HTR-8/SVneo (cell line): ENCODE measurements at places on chromosomes 4 and X.

- no peak for DNase-seq
Observed at GRCh38 chr4:161376275-161376674, 787.5 kb downstream of the FSTL5 start.

DNA sequence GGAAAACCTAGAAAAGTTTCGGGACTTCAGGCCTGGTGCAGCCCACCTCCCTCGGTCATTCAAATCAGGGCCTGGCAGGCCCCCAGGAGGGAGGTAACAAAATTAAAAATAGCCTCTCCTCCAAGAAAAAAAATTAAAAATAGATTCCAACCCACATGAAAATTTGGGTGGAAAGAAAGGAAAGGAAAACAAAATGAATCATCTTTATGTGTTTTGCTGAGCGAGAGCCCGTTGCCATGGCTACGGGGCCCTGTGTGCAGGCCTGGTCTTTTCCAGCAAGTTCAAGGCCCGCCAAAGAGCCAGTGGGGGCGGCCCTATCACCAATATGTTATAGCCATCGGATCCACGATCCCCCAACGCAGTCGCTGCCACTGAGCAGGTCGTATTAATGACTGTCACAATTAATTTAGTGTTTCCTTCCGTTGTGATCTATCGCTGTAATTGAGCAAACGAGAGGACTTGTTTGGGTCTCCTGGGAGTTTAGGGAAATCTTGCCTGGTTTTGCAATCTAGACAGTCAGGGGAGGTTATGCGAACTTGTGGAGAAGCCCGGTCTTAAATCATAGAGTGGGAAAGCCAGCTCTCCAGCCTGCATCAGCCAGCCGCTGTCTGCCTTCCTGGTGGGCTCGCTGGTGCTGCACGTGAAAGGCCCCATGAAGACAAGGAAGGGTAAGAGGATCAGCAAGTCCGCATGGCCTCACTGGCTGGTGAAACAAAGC lies 452.4 kb downstream of the BCOR start:
- DNase-seq: no peak

DNA sequence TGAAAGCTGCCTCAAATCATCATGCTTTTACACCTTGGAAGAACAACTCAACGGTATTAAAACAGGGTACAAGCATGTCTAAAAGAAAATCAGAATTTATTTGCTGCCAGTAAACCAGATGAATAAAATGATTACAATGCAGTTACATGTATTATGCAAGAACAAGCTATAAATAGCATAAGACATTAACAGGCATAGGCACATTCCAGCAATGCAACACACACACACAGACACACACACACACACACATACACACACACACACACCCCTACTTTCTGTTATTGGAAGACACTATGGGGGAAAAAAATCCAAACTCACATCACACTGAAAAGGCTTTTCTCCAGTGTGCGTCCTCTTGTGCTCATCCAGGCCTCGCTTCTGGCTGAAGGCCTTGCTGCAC lies 212.5 kb downstream of the PRDM5 start:
- no peak for DNase-seq

DNA sequence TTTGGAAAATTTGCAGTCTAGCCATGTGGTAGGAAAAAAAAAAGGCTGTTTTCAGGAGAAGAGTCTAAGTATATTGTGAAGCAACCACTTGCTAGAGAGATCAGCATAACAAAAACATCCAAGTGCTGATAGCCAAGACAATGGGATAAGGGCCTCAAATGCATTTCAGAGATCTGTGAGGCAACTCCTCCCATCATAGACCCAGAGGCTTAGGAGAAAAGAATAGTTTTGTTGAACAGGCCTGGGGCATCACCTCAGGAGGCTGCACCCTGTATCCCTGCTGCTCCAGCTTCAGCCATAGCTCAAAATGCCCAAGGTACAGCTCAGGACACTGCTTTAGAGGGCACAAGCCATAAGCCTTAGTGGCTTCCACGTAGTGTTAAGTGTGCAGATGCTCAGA lies 13.6 kb upstream of the GPR174 start:
- DNase-seq: no peak

DNA sequence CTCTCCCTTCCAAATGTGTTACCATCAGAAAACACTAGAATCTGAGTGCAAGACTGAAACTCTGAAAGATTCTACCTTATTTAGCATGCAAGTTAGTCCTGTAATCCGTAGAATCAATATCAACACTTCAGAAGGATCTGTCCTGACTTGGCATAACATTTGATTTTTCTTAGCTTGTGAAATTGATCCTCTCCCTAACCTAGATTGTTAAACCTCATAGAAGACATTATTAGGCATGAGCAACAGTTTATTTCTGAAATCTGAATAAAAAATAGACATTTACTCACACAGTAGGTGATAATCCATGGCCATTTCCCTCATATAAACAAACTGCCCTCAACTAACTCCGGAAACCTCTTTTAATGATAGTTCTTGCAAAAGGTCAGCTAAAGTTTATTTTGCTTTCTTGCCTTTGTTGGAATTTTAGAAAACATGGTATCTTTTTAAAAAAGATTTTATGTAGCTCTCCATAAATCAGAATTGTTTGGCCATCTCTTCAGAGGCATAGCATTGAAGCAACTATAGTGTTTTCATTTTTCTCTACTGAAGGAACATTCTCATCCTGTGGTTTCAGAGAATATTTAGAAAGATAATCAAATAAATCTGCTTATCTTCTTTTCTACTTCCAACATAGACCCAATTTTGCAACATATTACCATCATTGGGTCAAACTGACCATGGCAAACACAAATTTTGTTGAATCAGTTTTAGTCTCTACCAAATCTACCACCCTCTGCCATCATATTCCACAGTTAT lies 38.5 kb upstream of the PDLIM5 start:
- DNase-seq: no peak

DNA sequence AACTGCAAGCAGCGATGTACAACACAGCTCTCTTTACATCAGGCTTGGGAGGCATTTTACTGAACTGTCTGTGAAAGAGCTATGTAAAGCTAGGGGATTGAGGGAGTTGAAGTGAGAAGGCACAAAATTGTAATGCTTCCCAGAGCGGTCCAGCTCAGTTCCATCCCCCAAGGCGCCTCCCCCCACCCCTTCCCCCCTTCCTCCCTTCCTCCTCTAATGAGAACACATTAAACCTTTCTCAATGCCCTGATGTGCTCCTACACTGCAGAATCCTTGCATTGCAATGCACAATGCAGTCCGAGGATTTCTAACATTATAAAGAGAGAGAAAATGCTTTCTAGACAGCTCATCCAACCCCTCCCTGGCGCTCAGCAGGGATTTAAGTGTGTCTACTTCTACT lies 73.9 kb downstream of the CXXC4 start:
- no peak for DNase-seq

- DNase-seq: no peak
Observed at GRCh38 chr4:13541720-13542576, 2.4 kb downstream of the NKX3-2 start.

DNA sequence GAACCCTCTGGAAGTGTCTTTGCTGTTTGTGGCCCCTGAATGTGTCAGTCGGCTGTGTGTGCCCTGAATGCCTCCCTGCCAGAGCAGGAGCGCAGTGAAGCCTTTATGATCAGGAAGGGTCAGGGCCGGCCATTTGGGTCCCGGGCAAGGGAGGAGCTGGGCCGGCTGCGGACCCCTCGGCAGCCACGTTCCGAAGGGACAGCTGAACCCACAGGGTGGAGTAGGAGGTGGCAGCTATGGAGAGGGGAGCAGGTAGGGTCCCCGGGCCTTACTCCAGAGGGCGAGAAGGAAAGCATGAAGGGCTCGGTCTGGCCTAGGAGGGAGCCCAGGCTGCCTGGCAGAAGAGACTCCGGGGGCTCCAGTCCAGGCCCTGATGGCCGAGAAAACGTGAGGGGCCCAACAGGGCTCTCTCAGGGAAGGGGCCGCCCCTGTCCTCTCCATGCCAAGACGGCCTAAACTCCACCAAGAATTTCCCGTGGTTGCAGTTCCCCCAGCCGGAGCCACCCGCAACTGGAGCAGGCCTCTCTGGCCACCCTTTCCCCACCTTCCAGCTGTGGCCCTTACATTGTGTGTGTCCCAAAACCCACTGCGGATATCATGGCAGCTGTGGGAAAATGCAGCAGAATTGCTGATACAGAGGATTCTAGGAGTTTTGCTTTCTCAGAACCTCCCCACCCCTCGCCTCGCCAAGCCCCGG lies 182.2 kb upstream of the STK26 start:
- DNase-seq: no peak

GRCh38 chr4:185221491-185221890 lies 12.1 kb downstream of the SNX25 start:
- DNase-seq: no peak

- DNase-seq: no peak
Observed at GRCh38 chrX:153728951-153729631, 4.4 kb downstream of the ABCD1 start.

GRCh38 chrX:117645639-117646038 lies 471.0 kb downstream of the KLHL13 start:
- no peak for DNase-seq

DNA sequence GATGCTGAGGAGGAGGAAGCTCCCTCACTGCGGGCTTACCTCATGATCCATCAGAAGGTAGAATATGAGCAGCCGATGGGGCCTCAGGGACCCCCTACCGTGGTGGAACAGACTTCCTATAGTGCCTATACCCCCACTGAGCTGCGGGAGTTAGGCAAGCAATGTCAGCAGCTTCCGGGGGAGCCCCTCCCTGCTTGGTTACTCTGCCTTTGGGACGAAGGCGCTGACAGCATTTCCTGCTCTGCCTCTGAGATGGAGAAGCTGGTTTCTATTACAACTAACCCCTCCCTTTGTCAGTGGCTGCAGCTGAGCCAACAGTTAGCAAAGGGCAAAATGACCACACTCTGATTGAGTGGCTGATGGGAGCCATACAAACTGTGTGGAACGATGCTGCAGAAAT lies 430.7 kb downstream of the IDS start:
- no peak for DNase-seq

GRCh38 chr4:42339935-42340406 lies 57.3 kb upstream of the SHISA3 start:
- DNase-seq: peak; percentile 10

GRCh38 chr4:21757248-21757647 lies 191.3 kb downstream of the KCNIP4 start:
- no peak for DNase-seq

GRCh38 chr4:94216394-94216793 lies 8.7 kb downstream of the SMARCAD1 start:
- no peak for DNase-seq

DNA sequence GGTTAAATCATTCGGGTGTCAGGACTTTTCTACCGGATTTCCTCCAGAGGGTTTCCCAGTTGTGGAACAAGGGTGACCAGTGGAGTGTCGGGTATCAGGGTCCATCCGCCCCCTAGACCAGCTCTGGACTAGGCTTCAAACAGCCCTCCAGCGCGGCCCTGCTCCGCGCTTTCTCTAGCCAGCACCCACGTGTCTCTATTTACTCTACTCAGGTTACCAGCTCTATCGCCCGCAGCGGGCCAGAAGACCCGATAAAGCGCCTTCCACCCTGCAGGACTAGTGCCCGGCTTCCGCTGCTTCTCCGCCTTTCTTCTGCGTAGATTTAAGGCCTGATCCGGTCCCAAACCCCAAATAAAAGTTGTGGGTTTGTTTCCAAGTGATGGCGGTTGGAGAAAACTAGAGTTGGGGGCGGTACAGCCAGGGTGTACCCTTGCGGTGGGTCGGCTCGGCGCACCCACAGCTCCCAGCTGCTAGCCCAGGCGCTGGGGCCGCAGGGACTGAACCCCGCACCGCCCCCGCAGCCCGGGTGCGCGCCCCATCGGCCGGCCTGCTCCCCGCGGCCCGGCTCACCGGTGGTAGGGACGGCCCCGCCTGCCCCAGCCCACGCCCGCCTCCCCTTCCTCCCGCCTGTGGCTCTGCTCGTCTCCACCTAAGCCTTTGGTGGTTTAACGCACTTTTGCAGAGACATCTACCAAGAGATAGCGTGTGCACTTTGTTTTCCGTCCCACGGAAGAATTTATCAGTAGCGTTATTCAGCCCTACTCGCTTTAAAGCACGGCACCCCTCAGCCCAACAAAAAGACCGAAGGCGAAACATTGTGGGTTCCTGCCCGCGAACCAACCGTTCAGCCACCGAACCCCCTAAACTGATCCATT lies 2.1 kb downstream of the LEF1 start:
- DNase-seq: no peak

DNA sequence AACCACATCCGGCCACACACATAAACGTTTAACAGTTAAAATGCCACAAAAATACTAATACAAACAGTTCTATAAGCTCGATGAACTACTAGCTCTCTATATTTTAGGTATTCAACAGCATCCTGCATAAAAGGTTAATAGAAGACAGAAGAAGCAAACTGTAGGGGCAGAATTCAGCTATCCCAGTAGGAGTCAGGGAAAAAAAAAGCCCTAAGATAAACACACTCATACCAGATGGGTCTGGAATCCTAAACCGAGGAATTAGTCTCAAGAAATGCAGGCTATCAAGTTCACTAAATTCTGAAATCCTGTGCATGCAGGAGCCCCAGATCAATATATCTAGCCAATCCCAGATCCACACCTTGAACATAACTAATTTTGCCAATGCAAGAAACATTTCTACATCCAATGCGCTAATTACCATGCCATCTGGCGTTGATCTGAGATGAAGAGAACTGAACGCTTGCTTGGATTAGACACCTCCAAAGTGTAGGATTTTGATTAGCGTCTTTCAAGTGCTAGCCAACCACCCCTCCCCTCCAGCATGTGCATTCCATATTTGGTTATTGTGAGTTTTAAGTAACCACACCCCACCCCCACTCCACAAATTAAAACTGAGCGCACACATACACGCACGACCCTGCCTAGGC lies 512.2 kb upstream of the INTU start:
- DNase-seq: no peak

- no peak for DNase-seq
Observed at GRCh38 chr4:169658975-169659715, 38.8 kb downstream of the CLCN3 start.

GRCh38 chr4:181971411-181971810 lies 271.8 kb upstream of the TENM3 start:
- no peak for DNase-seq

DNA sequence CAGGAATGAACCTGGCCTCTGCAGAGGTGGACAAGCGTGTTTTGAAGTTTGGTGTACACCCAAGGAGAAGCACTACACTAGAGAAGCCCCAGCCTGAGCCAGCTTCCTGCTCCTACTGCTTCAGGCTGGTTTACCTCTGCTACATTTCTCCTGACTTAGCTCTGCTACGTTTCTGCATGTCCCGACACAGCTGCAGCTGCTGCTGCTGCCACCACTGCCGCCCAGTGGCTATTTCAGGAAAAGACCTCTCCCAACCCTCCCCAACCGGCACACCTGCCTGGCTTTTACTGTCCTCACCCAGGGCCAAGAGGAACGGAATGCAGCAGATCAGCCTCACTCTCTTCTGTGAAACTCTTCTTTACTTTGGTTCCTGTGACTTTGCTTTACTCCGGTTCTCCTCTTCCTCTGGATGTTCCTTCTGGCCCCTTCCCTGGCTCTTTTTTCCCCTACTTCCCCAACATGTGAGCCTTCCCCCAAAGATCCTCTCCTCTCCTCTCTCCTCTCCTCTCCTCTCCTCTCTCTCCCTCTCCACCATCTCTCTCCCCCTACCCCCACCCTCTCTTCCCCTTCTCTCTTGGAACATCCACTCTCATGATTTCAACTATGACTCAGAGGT lies 3.1 kb upstream of the P2RY4 start:
- peak; percentile 64 for DNase-seq

- peak; percentile 69 for DNase-seq
Observed at GRCh38 chrX:9342561-9343051, 122.3 kb upstream of the TBL1X start.
